Smooth muscle cell of the coronary artery (primary cell): ENCODE measurements at places on chromosomes 13 and 19. TPM values are rescaled to one million over a fixed set of nuclear protein-coding genes. Genes with fewer than 3 reads are reported as not detected.

Gene ENOX1
- 4.4 and 6.0 TPM in 2 replicates for total RNA-seq

Gene KCTD12
- 16.7 and 67.5 TPM in 2 replicates for total RNA-seq

Gene TSPAN16
- not detected in 2 replicates for total RNA-seq

Gene PLVAP
- total RNA-seq, result 0.08 and 1.1 TPM in 2 replicates

Gene IGFL3
- not detected in 2 replicates for total RNA-seq

Gene CGB3
- total RNA-seq, result not detected in 2 replicates
